ENCODE measurements at places on chromosomes 1 and 21.

DNA sequence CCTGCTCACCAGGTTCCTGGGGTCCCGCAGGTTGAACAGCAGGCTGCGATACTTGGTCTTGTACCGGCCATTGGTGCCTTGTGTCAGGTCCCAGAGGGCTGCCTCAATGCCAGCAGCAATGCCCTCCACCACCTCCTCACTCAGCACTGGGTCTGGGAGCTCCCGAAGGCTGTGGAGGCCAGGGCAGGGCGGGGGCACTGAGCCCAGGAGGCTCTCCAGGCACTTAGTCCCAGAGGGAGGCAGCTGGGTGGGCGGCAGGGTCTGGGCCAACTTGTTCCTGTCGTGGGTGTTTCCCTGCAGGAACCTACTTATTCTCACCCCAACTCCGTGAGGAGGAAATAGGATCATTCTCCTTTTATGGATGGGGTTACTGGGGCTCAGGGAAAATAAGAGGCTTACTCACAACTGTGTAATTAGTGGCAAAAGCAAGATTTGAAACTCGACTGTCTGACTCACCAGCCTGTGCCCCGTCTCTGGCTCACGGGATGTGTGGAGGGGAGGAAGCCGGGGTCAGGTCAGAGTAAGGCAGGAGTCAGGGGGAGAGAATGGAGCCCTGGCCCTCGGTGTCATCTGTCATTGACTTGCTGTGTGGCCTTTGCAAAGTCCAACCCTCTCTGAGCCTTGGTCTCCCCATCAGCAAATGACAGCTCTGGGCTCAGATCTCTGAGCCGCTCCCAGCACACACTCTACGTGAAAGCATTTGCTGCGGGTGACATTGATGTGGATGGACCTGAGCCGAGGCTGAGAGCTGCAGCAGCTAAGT lies 17.2 kb downstream of the SPOCD1 start:
- DNase-seq: peak; percentile 93

DNA sequence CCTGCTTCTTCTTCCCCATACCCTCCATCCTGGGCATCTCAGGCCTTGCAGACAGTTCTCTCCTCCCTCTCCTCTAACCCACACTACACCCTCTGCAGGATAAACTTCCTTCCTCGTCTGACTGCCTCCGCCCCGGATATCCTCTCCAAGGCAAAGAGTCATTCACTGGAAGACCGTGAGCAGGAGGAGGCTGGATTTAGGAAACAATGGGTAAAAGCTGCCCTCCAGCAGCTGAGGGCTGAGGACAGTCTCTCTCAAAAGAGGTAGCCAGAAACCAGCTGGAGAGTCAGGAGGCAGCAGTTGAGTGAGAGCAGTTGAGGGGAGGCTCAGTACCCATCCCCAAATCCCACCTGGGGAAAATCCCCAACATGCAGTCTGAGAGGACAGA lies 1.4 kb downstream of the CSRP1 start:
- DNase-seq: peak; percentile 80

- no peak for DNase-seq
These were observed 49.9 kb downstream of the DISC1 start for GRCh38 chr1:231676487-231676886.

GRCh38 chr1:25054526-25055323 lies 124.6 kb upstream of the RUNX3 start:
- DNase-seq: no peak

- DNase-seq: no peak
These were observed 64.9 kb downstream of the ARHGEF16 start for GRCh38 chr1:3519301-3519885.

- DNase-seq: no peak
These were observed 32.4 kb upstream of the MYSM1 start for GRCh38 chr1:58732087-58732775.

- DNase-seq: no peak
These were observed 16.3 kb downstream of the KIAA0040 start for GRCh38 chr1:175176246-175176645.

DNA sequence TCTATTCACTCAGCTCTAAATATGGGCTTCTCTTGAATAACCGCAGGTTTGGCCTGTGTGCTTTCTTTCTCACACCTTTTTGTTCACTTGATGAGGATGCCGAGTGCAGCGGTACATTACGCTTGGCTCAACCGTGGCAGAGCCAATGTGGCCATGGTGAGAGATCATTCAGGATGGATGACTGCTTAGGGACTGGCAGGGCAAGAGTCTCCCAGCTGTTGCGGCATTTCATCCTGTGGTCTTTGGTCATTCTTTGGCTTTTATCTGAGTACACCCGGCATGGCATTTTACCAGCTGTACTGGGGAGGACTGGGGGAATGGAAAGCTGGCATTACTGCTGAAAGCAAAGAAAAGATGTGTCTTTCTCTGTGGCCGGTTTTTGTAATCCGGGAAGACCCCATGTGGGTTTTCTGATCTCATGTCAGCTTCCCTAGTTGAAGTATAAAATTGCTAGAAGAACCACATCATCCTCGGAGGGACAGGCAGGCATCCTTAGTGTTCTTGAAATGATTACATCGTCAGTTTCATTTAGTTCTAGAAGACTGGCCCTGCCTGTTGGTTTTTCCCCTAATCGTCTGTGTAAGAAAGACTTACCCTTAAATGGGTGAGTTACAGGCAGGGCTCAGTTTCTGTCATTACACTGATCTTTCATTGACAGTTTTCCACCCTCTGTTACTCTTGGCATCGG lies 15.1 kb downstream of the PCP4 start:
- no peak for DNase-seq

GRCh38 chr21:36776981-36777617 lies 78.2 kb downstream of the SIM2 start:
- DNase-seq: no peak

DNA sequence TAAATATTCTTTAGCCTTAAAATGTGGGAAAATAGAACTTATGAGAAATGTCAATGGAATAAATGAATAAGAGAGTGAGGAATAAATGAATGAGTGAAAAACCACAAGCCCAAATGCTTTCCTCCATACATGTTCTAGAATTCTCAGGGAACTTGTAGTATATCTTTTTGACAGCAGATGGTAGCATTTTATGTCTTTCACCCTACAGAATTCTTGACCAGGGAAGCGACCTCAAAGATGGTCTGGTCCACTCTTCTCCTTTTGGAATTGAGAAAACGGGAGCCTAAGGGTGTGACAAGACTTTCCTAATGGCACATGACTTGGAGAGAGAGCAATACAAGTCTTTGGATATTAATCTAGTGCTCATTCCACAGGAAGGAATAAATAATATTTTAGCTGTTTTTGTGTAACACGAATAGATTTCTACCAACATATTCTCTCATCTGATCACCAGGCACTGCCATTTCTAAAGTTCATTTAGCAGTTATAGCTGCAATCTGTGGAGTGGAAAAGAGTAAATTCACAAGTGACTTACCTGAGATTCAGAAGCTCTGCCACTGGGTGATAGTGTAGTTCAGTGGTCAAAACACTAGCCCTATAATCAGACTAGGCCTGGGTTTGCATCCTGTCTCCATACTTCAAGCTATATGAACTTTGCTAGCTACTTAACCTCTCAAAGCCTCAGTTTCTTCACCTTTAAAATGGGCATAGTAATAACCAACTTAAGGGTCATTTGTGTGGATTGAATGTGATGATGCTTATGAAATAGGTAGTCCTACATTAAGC lies 15.0 kb upstream of the F5 start:
- DNase-seq: peak; percentile 21

GRCh38 chr1:47803815-47804501 lies 193.2 kb downstream of the TRABD2B start:
- no peak for DNase-seq

- DNase-seq: no peak
These were observed 195.8 kb downstream of the TPR start for GRCh38 chr1:186179231-186179630.

DNA sequence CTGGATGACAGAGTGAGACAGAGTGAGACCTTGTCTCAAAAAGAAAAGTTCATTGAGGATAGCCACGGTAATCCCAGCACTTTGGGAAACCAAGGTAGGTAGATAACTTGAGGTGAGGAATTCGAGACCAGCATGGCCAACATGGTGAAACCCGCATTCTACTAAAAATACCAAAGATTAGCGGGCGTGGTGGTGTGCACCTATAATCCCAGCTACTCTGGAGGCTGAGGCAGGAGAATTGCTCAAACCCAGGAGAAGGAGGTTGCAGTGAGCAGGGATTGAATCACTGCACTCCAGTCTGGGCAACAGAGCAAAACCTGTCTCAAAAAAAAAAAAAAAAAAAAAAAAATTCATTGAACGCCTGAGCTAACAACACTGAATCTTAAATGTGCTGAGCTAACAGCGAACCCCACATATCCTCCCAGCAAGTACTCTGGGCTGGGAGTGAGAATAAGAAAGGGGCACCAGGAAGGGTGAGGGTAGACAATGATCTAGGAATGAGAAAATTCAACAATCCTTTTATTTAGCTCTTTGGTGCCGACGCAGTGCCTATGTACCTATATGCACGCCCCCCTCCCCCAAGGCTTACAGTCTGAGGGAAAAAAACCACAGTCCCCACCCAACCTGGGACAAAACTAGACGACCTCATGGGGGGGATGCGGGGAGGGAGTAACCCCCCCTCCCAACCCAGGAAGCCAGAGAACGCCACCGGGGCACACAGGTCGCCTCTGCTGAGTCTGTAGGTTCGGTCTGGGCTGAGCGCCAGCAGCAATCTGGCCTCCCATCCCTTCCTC lies 1.4 kb upstream of the CACNA1S start:
- no peak for DNase-seq

- DNase-seq: peak; percentile 77
These were observed 6.1 kb upstream of the ADAM15 start for GRCh38 chr1:155044812-155045657.

DNA sequence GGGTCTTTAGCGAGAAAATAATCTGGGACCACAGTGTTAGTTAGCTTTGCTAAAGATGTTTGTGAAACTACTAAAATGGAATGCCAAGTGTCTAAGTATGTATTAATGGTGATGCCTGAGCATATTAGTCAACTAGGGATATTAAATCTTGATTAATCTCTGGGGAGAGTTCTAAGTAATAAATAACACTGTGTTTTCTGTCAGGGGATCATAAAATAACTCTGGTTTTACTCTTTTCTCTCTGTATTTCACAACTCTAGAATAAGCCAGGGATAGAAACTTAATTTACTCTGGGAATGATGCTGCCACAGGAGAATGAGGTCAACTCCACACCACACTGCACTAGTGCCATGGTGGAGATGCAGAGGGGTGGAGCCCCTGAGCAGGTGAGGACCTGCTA lies 399.2 kb downstream of the PTBP2 start:
- no peak for DNase-seq

DNA sequence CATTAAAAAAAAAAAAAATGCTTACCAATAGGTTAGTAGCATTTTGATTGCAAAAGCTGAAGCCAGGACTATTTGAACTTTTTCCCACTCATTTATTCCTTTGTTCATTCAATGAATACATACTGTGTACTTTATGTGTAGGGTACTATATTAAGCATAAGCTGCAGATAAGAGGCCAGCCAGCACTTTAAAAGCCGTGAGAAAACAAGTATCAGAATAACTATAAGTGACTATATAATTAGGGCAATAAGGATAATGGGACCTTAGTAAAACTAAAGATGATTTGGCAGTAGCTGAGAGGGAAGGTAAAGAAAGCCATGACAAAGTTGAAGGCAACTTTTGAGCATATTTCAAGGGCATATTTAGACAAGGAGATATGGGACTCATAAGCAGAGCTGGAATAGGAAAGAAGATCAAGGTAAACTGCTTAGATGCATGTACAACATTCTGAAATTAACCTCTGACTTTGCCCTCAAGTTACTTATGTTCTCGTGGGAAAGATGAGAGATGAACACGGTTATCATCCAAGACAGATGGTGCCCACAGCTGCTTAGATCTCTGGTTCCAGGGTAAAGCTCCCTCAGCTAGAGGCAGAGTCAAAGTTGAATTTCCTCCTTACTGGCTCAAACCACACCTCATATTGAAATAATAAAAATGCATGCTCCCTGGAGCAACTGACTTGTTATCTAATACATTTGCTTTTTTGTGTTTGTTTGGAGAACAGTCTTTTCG lies 44.0 kb upstream of the FMO2 start:
- no peak for DNase-seq

DNA sequence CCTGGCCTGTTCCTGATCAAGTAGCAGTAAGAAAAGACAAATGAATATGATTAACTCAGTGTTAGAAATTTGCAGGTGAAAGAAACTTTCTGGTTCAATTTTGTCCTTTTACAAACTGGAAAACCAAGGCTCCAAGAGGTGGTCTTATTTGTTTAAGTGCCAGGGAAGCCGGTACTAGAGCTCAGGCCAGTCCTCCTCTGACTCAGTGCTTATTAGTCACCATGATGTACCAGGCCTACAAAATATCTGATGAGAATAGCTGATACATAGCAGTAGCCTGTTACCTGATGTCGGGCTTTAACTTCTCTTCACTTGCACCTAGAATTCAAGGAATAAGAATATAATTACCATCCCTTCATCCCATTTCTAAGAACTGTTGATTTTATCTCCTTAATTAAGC lies 394.8 kb downstream of the LMX1A start:
- no peak for DNase-seq

- no peak for DNase-seq
These were observed 1.5 kb upstream of the PPP2R5A start for GRCh38 chr1:212283741-212284140.

- DNase-seq: no peak
These were observed 66.5 kb downstream of the NRIP1 start for GRCh38 chr21:14998336-14998735.

DNA sequence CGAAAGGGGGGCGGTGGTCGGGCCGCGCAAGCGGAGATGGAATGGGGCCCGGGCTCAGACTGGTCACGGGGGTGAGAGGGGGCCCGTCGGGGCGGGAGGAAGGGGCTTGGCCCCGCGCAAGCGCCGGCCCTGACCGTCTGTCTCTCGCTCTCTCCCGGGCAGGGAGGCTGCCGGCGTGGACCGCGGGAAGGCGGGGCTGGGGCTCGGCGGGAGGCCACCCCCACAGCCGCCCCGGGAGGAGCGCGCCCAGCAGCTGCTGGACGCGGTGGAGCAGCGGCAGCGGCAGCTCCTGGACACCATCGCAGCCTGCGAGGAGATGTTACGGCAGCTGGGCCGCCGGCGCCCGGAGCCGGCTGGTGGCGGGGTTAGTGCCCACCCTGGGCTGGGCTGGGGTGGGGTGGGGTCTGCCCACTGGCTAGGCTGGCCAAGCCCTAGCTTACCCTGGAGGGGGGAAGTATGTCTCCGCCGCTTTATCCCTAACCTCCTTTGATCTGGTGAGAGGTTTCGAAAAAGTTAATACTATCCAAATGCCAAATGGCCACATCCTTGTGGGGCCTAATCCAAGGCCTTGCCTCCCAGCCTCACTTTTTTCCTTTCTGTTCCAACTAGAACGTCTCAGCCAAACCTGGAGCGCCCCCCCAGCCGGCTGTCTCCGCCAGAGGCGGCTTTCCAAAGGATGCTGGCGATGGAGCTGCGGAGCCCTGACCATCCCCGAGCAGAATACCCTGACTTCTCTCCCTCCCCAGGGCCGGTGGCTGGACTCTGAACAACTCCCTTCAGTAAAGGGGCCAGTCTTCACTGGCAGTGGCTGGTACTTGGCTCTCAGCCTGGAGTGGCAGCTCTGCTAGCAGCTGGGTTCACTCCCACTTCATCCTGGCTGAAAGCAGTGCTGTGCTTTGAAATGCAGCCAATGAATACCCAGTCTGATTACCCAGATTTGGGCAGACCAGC lies 636 bp upstream of the YRDC start:
- peak; percentile 84 for DNase-seq

DNA sequence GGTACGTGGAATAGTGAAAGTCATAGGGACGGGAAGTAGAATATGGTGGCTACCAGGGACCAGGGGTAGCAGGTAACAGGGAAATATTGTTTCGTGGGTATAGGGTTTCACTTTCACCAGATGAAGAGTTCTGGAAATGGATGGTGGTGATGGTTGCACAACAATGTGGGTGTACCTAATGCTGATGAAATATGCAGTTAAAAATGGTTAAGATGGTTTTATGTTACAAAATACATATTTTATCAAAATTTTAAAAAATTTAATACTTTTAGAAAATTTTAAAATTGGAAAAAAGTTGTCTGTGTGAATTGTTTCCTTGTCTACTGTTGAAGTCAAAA lies 55.5 kb upstream of the TLR5 start:
- DNase-seq: no peak
